ENCODE measurements at places on chromosomes 4 and X.

DNA sequence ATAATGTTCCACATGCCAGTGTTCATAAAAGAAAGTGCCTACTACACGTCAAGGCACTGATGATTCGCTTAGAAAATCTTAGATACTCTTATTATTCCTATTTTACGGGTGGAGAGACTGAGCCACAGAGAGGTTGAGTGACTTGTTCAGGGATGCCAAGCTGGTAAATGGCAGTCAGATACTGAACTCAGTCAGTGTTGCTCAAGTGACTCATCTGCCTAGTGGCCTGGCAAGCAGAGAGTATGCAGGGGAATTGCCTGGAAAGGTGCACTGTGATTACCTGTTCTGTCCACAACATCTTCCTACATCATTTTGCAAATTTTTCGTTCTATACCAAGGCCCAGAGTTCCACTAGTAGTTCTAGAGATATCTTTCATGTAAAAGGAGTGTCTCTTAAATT lies 68.4 kb downstream of the RAPGEF2 start:
- DNase-seq, result no peak

DNA sequence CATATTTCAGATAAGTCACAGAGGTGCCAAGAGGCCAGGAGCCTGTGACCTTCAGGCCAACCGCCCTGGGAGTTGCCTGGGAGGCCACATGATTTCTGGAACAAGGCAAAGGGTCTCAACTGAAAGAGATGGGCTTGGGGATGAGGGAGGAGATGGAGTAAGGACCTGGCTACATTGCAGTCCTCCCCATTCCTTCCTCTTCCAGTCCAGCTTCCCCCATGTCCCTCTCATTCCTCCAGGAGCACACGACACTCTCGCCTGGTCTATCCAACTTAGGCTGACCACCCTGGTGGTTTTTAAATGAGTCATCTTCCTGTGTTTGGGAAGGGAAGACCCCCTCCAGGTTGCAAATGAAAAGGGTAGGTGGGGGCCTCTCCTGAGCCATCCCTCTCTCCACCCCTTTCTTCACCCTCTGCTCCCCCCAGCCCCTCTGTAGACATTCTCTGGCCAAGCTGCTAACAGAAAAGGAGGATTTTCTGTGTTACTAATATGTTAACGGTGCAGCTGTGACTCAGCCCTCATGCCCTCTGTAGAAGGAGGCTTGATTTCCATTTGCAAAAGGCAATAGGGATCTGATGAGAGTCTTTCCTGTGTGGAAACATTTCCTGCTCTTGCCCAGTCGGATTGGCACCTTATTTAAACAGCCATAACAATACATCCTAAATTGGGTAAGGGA lies 79.2 kb downstream of the RTL5 start:
- no peak for DNase-seq

- no peak for DNase-seq
These were observed 61.8 kb downstream of the MAGED1 start for GRCh38 chrX:51955200-51955599.

DNA sequence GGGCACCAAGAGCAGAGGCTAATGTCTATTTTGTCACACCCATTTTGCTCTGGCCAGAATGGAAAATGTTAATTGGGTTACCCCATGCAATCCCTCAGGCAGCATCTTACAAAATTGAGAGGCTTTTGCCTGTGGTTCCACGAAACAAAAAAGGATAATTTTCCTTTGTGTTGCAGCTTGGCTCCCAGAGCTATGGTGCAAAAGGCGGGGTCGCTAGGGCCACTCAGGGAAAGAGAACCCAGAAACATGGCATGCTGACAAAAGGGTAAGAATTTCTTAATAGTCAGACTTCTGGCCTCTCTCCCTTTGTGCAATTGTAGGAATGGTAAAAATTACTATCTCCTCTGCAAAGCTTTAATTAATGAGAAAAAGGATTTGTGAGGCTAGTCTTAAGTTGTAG lies 119.6 kb upstream of the BANK1 start:
- peak; percentile 39 for DNase-seq

DNA sequence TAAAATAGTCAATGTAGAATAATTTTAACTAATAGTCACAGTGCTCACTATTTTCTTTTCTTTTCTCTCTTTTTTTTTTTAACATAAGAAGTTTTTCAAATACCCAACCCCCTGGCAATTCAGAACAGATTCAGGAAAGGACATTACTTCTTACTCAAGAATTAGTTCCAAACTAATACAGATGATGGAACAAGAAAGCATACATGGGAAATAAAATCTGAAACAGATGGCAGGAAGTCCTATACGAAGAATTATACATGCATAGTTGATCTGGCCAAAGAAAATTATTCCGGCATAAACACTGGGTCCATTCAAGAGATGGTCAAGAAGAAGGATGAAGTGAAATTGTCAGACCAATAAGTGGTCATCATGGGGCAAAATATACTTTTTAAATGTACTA lies 614.4 kb upstream of the INTU start:
- no peak for DNase-seq

GRCh38 chr4:187276736-187277408 lies 553.2 kb upstream of the FAT1 start:
- no peak for DNase-seq

- DNase-seq, result no peak
These were observed 122.1 kb downstream of the TBL1X start for GRCh38 chrX:9586992-9587392.

GRCh38 chr4:146883070-146883469 lies 62.6 kb downstream of the TTC29 start:
- no peak for DNase-seq

DNA sequence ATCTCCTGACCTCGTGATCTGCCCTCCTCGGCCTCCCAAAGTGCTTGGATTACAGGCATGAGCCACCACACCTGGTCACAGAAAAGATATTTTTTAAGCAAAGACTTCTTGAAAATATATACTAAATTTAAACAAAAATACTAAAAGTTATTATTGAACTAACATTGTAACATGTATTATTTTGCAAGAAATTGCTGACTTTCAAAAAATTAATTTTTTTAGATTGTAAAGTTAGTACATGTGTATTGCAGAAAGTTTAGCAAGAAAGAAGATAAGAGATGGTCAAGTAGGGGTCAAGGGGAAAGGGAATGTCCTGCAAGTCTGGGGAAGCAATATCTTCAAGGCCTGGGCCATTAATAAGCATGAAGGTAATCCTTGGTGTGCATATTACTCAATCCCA lies 54.3 kb upstream of the HPGDS start:
- no peak for DNase-seq

DNA sequence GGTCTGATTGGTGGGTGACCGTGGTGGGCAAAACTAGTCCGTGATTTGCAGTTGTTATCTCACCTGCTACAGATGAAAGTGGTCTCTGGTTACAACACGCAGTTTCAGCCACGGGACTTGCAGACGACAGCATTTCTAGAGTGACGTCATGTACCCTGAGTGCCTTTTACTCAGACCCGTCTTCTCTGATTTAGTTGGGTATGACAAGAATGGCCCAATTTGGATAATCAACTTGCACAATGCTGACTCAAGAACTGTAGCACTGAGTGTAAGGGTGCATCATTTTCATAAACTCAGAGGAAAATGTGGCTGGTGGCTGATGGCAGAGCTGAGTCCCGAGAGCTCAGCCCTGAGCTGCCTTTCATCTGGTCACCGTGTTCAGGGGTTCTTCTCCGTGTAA lies 281.4 kb upstream of the FRG1 start:
- no peak for DNase-seq

GRCh38 chr4:125115941-125116340 lies 198.8 kb upstream of the FAT4 start:
- DNase-seq, result no peak

GRCh38 chrX:23372220-23372902 lies 37.7 kb downstream of the PTCHD1 start:
- DNase-seq, result peak; percentile 10

- DNase-seq, result no peak
These were observed 239.6 kb downstream of the GRXCR1 start for GRCh38 chr4:43132010-43132582.

- DNase-seq, result peak; percentile 32
These were observed 723 bp downstream of the WDFY3 start for GRCh38 chr4:84965553-84966381.

DNA sequence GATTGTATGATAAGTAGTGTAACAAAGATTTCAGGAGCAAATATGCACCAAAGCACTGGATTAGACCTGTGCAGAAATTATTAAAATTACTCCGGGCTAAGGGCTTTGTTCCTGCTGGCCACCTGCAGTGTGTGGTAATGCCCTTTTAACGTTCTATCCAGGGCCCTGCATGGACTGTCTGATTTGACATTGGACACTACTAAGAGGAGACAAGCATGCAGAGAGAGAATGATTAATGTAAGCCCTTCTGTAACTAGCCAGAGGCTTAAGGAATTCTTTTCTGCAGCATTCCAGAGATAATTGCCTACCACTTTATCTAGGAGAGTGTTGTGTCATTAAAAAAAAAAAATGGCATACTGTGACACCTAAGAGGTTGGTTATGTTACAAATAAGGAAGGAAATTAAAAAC lies 117.0 kb downstream of the PCDH7 start:
- no peak for DNase-seq

GRCh38 chrX:39836802-39837420 lies 260.8 kb downstream of the BCOR start:
- no peak for DNase-seq

- DNase-seq, result no peak
These were observed 152.7 kb downstream of the TEX11 start for GRCh38 chrX:70755850-70756249.

DNA sequence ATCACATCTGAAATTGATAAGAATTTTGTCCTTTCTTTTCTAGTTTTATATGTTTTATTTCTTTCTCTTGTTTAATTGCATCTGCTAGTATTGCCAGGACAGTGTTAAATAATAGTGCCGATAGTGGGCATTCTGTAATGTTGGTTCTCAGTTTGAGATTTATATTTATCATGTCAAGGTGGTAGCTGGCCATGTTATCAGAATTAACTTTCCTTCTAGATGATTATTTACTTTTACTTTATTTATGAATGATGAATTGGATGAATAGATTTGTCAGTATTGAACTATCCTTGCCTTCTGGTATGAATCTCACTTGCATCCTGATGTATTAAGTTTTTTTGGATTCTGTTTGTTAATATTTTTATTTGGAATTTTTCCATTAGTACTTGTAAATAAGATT lies 42.7 kb downstream of the METAP1 start:
- no peak for DNase-seq

GRCh38 chr4:119233750-119234149 lies 21.2 kb downstream of the USP53 start:
- DNase-seq, result no peak

DNA sequence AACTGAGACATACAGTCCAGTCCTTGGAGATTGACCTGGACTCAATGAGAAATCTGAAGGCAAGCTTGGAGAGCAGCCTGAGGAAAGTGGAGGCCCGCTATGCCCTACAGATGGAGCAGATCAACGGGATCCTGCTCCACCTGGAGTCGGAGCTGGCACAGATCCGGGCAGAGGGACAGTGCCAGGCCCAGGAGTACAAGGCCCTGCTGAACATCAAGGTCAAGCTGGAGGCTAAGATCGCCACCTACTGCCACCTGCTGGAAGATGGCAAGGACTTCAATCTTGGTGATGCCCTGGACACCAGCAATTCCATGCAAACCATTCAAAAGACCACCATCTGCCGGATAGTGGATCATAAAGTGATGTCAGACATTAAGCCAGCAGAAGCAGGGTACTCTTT lies 20.4 kb upstream of the FRMPD3 start:
- no peak for DNase-seq

DNA sequence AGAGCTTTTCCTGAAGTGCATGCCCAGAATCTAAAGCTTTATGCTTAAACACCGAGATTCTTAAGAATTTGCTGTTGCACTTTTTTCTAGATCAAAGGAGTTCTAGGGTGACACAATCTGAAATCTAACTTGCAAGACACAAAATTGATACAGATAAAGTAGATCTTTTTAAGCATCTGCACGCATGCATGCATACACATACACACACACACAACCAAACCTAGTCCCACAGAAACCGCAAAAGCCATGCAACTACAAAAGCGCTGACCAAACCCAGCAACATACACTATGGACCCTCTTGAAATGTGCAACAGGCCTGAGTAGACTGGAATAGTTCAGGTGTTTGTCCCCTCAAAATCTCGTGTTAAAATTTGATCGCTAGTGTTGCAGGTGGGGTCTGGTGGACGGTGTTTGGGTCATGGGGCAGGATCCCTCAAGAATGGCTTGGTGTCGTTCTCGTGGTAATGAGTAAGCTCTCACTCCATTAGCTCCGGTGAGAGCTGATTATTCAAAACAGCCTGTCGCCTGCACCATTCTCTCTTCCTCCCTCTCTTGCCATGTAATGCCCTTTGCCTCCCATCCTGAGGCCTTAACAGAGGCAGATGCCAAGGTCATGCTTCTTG lies 52.7 kb downstream of the IRF2 start:
- DNase-seq, result no peak

GRCh38 chr4:69888336-69888735 lies 28.4 kb upstream of the SULT1E1 start:
- DNase-seq, result no peak

- DNase-seq, result no peak
These were observed 115.7 kb upstream of the FAT1 start for GRCh38 chr4:186839122-186840037.

DNA sequence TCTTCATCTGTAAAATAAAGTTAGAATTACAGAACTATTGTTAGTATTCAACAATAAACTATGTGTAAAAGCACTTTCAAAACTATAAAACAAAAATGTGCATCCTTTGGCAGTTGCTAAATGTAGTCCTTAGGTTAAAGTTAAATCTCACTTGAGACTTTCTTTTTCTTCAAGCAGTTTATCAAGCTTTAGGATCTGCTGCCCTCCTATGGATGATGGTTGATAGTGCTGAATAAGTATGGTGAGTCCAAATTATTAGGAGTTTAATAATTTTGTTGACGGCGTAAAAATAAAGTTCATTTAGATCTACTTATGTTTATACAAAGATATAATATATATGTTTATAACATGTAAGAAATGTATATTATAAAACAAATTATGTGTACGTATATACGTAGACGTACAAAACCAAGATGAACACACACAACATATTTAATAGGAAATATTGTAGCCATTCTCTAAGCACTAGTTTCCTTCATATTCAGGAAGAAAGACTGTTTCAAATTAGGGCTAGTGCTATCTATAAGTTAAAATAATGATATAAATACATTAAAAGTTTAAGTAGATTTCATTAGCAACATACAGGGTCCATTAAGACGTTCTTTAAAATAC lies 22.3 kb downstream of the UGT2A2 start:
- DNase-seq, result no peak

GRCh38 chr4:186688150-186688943 lies 35.3 kb downstream of the FAT1 start:
- DNase-seq, result no peak

DNA sequence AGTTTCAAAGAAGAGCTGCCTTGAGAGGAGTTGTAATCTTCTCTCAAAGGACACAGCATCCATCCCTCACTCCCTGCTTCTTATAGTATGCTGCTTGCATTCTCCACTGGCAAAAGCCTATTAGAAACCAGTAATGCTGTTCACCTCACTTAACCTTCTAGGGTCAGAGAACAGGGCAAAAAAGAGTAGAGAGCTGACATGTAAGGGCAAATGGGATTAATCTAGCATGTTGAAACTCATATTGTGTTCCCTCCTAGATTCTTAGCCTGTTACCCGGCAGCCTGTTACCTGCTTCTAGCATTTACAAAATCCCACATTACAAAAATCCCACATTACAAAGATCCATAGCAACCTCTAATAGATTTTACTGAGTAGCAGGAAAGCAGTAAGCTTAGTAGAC lies 244.7 kb downstream of the SLC7A11 start:
- no peak for DNase-seq

Measured in gastrocnemius medialis (tissue), 4 donors.